ENCODE measurements at places on chromosomes 7 and 10. TPM values are rescaled to one million over a fixed set of nuclear protein-coding genes. Genes with fewer than 3 reads are reported as not detected.
A peak's percentile ranks its signal among the peaks of the same experiment; 100 is the strongest.

DNA sequence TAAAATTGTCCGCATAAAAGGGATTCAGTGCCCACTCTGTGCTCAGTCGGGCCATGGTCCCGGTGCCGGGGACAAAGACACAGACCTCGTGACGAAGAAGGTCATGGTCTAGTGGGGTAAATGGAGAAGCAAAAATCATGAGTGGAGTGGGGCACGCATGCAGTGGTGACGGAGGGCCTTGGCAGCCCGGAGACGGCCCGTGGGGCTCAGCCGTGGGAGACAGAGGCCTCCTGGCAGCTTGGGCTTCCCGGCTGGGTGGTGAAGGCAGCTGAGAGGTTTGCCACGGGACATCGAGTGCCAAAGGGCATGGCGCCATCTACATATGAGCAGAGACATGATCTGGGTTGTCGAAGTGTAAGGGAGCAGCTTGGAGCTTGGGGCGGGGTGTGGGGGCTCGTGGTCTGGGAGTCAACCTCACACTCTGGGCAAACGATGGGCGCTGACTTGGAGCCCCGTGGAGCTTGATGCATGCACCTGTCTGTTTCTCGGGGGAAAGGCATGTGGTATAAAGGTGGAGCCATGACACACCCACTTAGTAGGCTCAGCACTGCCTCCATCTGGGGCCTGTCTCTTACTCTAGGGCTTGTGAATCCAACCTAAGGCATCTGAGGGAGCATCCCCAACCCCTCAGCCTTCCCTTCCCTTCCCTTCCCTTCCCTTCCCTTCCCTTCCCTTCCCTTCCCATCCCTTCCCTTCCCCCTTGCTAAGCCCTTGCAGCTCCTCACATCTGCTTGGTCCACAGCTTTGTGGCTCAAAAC lies 151.0 kb upstream of the INSYN2A start:
- DNase-seq = no peak

DNA sequence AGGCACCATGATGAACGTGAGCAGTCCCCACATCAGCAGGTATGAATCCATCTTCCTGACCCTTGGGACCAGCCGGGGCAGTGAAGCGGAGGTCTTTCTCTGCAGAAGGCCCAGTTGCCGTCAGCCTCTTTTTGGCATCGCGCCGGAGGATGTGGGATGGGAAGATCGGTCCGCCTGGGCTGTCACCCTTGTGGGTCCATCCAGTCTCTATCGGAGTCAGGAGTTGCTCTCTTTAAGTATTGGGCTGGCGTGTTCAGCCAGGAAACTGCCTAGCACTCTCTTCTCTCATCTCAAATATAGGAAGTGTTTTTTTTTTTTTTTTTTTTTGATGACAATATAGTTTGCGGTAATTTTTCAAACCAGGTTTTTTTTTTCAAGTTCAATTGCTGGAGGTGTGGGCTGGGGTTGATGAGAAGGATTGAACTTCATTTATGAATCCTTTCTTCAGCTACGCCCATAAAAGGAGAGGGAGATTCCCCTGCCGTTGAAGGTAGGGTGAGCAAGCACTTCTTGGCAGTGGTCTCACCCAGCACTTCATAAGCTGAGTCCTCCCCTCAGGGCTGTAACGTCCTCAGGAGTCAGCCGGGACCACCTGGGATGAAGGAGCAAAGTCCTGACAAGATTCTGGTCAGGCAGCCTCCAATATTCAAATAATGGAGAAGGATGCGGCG lies at the start of gene IL2RA:
TSS of gene IL2RA (minus strand) at position 267 of the 671 bp plus-strand sequence. CDS start at position 51, 216 bp downstream.
- no peak for DNase-seq

DNA sequence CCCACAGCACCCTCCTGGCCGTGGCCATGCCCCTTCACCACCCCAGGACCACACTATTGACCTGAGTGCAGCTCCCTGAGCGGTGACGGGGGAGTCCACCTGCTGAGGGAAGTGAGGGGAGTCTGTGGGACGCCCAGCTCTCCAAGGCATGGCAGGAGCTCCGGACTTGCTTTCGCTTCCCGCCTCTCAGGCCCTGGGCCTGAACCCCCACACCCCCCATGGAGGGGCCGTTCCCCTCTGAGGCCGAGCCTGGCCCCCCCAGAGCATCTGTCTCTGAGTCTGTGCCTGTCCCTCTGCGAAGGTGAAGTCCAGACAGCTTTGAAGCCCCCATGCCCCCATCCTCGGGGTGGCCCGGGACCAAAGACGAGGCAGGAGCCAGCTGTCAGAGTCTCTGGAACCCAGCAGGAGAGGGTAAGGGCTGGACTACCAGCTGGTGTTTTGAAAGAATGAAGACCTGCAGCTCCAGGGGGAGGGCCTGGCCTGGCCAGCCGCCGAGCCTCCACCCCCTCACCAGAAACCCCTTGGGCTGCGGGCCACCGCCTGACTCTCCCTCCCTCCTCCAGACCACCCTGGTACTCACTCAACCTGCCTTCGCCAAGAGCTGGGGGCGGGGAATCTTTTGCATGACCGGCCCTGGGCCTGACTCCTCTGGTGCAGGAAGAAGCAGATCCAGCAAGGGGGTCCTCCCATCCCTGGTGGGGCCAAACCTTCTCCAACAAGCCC lies 114.0 kb downstream of the PDGFA start:
- no peak for DNase-seq

- peak; percentile 44 for DNase-seq
Measured at GRCh38 chr10:88253622-88254021, 329.5 kb downstream of the RNLS start.

GRCh38 chr7:83096065-83096580 lies 66.6 kb downstream of the PCLO start:
- no peak for DNase-seq

DNA sequence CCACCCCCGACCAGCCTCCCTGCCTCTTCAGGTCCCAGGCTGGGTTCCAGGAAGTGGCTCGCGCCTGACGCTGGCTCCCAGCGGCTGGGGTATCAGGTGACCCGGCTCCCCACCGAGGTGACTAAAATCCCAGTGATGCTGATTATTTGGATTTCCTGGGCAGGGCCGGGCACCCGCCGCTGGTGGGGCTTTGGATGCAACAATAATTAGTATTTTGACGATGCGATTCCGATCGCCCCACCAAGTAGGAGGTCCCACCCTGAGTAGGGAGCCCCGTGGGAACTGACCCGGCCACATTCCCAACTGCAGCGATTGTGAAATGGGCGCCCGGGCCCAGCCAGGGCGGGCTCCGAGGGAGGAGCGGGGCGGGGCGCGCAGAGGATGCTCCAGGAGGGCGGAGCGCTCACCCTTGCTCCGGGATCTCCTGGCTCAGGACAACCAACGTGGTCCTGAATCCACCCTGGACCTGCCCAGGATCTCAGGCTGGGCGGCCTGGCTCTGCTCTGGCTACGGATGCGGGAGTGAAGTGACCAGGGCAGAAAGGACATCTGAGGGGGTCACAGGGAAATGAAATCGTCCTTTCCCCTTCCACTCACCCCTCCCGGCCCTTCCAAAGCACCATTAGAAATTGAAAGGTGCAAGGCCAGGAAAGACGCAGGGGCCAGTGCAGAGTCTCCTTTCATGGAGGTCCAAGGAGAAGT lies 32.6 kb downstream of the DUSP5 start:
- peak; percentile 83 for DNase-seq

DNA sequence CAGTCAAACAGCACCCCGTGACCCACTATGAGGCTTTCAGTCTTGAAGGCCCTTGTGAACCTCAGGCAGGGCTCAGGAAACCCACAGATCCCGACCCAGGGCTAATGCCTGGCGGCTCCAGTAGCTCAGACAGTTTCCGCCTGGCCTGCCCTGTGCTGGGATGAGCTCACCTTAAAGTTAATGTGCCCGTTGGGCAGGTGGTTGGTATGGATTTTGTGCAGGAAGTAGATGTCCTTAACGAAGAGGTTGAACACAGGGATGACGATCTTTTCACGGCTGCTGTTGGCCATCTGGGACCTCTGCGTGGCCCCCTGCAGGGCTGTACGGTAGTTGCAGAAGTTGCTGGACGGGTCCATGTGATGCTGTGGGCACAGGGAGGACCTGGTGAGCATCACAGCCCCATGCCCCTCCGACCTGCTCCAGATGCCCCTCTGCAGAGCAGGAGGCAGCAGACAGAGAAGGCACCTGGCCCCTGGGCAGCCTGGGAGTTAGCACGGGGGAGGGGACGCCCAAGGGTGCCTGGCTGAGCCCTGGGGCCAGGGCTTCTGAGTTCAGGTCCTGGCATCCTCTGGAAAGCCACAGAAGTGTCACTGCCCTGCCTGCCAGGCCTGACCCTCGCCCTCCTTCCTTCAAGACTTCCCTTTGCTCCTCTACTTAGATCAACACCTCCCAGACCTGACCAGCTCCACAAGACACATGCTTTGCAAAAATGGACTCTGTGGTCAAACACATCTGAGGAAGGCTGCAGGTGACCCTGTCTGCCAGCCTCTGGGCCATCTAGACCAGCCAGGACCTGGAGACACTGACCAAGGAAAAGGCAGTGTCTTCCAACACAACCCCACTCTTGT lies 59.8 kb downstream of the CSGALNACT2 start:
- no peak for DNase-seq

DNA sequence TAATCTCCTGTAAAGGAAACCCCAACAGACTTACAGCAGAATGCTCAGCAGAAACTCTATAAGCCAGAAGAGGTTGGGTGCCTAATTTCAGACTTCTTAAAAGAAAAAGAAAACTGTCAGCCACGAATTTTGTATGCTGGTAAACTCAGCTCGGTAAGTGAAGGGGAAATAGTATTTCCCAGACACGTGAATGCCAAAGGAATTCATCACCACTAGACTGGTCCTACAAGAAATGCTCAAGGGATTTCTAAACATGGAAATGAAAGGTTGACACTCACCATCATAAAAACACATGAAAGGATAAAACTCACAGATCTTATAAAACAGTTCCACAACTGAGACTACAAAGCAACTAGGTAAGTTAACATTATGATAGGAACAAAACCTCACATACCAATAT lies 68.6 kb downstream of the GLCCI1 start:
- no peak for DNase-seq

DNA sequence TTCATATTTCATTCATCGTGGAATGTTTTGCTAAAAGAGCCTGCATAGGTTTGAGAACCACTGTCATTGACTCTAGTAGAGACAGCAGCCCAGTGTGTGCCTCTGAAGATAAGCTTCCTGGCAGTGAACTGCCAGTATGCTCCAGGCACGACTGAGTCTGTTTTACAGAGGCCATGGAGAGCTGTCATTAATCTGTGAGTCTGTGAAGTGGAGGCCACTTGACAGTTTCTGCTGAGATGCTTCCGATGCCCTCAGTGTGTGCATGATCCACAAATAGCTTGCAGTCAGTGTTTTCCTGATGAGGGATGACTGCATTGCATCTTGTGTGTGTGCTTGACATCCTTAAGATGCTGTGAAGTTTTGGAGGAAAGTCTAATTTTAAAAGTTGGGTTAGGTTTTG lies 162.2 kb downstream of the PFKFB3 start:
- DNase-seq = no peak

- no peak for DNase-seq
Measured at GRCh38 chr10:48494611-48495010, 110.3 kb downstream of the ARHGAP22 start.

DNA sequence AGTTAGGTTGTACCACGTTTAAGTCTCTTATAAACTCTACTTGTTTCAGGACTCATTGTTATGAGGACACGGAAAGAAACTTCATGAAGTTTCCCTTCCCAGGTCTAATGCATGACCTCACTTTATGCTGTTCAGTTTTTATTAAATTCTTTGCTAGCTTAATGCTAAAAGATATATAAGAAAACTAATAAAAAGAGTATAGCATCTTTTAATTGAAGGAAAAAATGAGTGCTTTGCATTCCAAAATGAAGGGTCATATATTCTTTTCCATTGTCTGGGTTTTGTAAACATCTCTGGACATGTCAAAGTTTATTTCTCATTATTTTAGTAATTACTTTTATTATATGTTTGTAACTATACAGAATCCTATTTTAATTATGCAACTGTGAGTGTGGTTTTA lies 255.8 kb downstream of the CREB5 start:
- DNase-seq = no peak

- peak; percentile 58 for DNase-seq
Measured at GRCh38 chr10:119337796-119338432, 130.5 kb downstream of the GRK5 start.

DNA sequence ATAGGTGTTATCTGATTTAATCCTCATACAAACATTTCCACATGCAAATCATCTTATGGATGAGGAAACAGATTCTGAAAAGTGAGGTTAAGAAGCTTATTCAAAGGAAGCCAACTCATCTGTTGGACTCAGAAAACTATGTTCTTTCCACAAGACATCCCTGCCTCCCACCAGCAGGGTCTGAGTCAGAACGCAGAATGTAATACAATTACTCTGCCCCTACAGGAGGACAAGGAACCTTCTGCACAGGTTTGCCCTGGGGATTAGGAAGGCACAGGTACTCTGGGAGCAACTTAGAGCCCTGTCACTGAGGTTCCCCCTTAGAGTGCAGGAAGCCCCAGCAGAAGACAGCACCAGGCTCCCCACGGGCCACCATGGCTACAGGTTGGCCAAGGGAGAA lies 255.7 kb downstream of the TNS3 start:
- peak; percentile 64 for DNase-seq

GRCh38 chr7:122438006-122438405 lies 133.5 kb upstream of the FEZF1 start:
- no peak for DNase-seq

- no peak for DNase-seq
Measured at GRCh38 chr7:111929264-111929663, 276.9 kb downstream of the DOCK4 start.

DNA sequence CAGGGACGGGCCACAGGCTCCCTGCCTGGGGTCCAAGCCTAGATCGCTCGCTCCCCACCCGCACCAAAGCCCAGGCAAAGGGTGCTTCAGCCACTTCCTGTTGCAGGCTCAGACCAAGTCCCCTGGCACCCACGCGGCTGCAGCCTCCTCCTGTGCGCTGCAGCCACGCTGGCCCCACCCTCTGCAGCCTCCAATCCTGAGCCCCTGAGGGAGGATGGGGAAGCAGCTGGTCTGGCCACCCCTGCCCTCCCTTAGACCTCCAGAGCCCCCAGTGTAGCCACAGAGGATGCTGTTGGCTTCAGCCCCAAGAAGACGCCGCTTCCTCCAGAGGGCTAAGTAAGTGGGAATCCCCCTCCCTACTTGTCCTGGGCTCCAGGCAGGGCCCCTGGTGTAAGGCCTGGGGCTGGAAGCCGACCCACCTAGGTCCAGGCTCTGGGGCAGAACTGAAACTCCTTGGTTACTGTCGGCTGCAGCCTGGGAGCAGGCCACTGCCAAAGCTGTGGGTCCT lies 9.4 kb downstream of the LIMK1 start:
- DNase-seq = peak; percentile 57

- peak; percentile 68 for DNase-seq
Measured at GRCh38 chr10:91378061-91378460, 32.1 kb upstream of the HECTD2 start.

Gene CFAP43
- total RNA-seq = 0.69 TPM

Gene NXPH1
- not detected for total RNA-seq

Gene IDI1
- total RNA-seq = 48.6 TPM

Gene SLC18A3
- total RNA-seq = not detected

Gene WNT2
- 0.65 TPM for total RNA-seq

Gene SEMA3E
- 6.0 TPM for total RNA-seq

Gene NANOS1
- total RNA-seq = 4.7 TPM

Gene CALHM1
- total RNA-seq = not detected

Gene SPDYE11
- total RNA-seq = not detected

All from Daoy (cell line).